Breast epithelium (tissue), 4 donors: ENCODE measurements at places on chromosomes 5 and 9. TPM values are rescaled to one million over a fixed set of nuclear protein-coding genes. Genes with fewer than 3 reads are reported as not detected.

Gene PTPN3
- 4.2 TPM for total RNA-seq

Gene CDX1
- not detected for total RNA-seq

Gene PTGER4
- total RNA-seq = 27.5 TPM

Gene LIFR
- total RNA-seq = 179 TPM

Gene SLC36A2
- not detected for total RNA-seq

Gene PLAC8L1
- not detected for total RNA-seq

Gene PCDHA6
- total RNA-seq = 2.6 TPM

DNA sequence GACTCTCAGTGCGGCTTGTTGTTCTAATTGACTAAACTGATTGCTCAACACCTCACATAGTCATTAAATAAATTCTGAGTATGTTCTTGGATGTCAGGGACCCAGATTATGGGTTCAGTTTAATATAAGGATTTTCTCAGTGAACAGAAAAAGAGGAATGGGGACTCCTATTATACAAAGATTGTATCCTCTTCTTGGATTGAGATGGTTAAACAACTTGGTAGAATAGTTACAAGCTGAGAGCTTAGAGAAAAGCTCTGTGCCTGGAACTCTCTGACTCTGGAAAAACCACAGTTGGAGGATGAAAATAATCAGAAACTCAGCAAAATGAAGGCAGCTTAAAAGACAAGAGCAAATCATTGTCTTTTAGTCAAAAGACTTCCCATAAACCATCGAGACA is 30.5 kb downstream of the ANKRA2 start:
- H3K4me1 ChIP-seq = no peaks in the 10 kb centered on the region
- H3K27me3 ChIP-seq = no peaks in the 10 kb centered on the region
- no peak overlapping the region for H3K27ac ChIP-seq
- no peak for DNase-seq
- no peak overlapping the region for H3K4me3 ChIP-seq
- H3K36me3 ChIP-seq = no peaks in the 10 kb centered on the region

GRCh38 chr9:126296687-126297086 is 29.9 kb upstream of the MVB12B start:
- H3K36me3 ChIP-seq = no peaks in the 10 kb centered on the region
- no peaks in the 10 kb centered on the region for H3K27me3 ChIP-seq
- no peak for DNase-seq
- no peaks in the 10 kb centered on the region for H3K4me1 ChIP-seq
- H3K27ac ChIP-seq = no peak overlapping the region

GRCh38 chr9:93258419-93258817 is 74.5 kb downstream of the WNK2 start:
- no peak overlapping the region for H3K27ac ChIP-seq
- no peaks in the 10 kb centered on the region for H3K36me3 ChIP-seq
- DNase-seq = no peak

DNA sequence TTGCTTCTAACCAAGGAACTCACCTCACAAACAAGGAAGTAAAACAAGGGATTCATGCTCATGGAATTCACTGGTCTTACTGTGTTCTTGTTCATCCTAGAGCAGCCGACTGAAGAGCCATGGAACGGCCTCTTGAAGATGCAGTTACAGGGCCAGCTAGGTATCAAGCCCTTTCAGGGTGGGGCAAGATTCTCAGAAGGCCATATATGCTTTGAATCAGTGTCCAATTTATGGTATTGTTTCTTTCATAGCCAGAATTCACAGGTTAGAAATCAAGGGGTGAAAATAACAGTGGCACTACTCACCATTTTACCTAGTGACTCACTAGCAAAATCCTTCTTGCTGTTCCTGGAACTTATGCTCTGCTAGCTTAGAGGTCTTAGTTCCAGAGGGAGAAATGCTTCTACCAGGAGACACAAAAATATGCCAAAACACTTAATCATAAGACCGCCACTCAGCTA is 159.5 kb upstream of the CDH10 start:
- no peak overlapping the region for H3K27ac ChIP-seq
- no peaks in the 10 kb centered on the region for H3K36me3 ChIP-seq
- H3K27me3 ChIP-seq = no peaks in the 10 kb centered on the region
- H3K4me3 ChIP-seq = no peak overlapping the region
- no peaks in the 10 kb centered on the region for H3K4me1 ChIP-seq

- no peaks in the 10 kb centered on the region for H3K36me3 ChIP-seq
- H3K27me3 ChIP-seq = no peaks in the 10 kb centered on the region
- DNase-seq = no peak
- H3K4me1 ChIP-seq = peaks cover 7% of the 10 kb centered on the region
These were observed 187.4 kb downstream of the FBXL7 start for GRCh38 chr5:15687401-15687800.

DNA sequence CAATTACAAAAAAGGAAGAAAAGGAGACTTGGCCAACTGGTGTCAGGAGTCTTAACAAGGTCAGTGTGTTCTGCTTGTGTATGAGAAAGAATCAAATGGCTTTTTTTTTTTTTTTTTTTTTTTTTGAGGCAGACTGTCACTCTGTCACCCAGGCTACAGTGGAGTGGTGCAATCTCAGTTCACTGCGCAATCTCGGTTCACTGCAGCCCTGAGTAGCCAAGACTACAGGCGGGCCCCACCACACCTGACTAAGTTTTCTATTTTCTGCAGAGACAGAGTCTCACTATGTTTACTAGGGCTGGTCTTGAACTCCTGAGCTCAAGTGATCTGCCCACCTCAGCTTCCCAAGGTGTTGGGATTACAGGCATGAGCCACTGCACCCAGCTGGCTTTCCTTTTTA is 3.1 kb upstream of the IL7R start:
- no peak overlapping the region for H3K27ac ChIP-seq
- H3K27me3 ChIP-seq = no peaks in the 10 kb centered on the region
- no peaks in the 10 kb centered on the region for H3K4me1 ChIP-seq
- no peak overlapping the region for H3K4me3 ChIP-seq
- DNase-seq = no peak
- no peaks in the 10 kb centered on the region for H3K36me3 ChIP-seq

GRCh38 chr9:127316586-127317323 is 52.2 kb downstream of the GARNL3 start:
- H3K27me3 ChIP-seq = no peaks in the 10 kb centered on the region
- no peak overlapping the region for H3K27ac ChIP-seq
- no peaks in the 10 kb centered on the region for H3K36me3 ChIP-seq
- DNase-seq = no peak

DNA sequence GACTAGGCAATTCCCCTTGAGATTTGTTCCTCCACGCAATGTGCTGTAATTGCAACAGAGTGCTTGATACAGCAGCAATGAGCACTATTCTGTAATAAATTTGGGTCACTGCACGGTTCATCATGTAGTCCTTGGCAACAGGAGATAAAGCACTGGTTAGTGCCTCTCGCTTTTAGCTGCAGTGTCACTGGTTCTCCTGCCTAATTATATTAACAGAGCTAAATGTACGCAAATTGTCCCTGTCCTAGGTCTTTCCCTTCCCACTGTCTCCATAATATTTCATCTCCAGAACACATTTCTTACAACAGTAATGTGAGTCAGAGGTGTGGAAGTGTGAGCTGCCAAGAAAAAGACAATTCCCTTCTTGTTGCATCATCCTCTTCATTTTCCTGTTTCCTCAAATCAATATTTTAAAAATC is 553.1 kb downstream of the ZNF608 start:
- no peaks in the 10 kb centered on the region for H3K4me1 ChIP-seq
- no peaks in the 10 kb centered on the region for H3K27me3 ChIP-seq
- no peak overlapping the region for H3K27ac ChIP-seq
- H3K36me3 ChIP-seq = no peaks in the 10 kb centered on the region

GRCh38 chr5:158553962-158554336 is 545.8 kb downstream of the EBF1 start:
- no peaks in the 10 kb centered on the region for H3K4me1 ChIP-seq
- DNase-seq = no peak

DNA sequence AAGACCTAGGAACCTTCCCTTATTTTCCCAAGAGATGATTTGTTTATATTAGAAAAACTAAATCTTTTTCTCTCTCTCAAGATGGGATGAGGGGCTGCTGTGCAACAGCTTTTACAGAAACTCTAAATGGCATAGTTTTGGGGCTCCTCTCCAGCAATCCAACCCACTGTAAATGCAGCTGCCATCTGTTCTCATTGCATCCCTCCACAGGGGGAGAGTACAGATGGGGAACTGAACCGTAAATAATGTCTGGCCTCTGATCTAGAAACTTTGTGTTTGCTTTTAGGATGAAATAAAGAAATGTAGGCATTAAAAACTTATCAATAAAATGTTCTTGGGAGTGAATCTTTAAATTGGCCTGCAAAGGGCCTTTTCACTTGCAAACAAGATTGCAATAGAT is 291.4 kb downstream of the MCTP1 start:
- no peaks in the 10 kb centered on the region for H3K4me1 ChIP-seq
- H3K36me3 ChIP-seq = no peaks in the 10 kb centered on the region
- H3K27ac ChIP-seq = no peak overlapping the region
- no peak overlapping the region for H3K4me3 ChIP-seq
- H3K27me3 ChIP-seq = no peaks in the 10 kb centered on the region

DNA sequence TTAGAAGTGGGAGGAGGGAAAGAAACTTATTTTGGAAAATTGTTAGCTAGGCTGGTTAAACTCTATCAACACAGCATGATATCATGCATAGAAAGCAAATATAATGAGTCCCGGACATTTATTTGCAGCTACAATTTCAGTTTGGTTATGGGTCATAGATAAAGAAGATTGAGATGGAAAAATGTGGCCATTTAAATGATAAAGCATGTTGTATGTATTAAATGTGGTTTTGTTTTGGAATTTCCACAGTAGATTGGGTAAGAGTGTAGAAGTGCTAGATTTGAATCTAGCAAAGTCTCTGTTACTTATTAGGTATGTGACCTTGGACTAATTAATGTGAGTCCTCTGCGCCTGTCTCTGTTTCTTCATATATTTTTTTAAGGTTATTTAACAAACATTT is 217.4 kb downstream of the KDM4C start:
- no peak overlapping the region for H3K27ac ChIP-seq
- no peaks in the 10 kb centered on the region for H3K4me1 ChIP-seq
- H3K27me3 ChIP-seq = no peaks in the 10 kb centered on the region
- no peak overlapping the region for H3K4me3 ChIP-seq
- no peaks in the 10 kb centered on the region for H3K36me3 ChIP-seq

DNA sequence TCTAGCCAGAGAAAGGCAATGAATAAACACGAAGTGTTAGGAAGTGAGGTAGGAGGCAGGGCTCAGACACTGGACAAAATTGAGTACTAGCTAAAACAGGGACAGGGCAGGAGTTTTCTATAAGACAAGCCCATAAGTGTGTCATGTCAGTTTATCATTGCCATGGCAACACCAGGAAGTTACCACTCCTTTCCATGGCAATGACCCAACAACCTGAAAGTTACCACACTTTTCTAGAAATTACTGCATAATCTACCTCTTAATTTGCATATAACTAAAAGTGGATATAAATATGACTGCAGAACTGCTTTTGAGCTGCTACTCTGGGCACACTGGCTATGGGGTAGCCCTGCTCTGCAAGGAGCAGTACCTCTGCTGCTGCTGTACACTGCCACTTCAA is 442.5 kb upstream of the COX7C start:
- H3K36me3 ChIP-seq = no peaks in the 10 kb centered on the region
- H3K4me1 ChIP-seq = no peaks in the 10 kb centered on the region

DNA sequence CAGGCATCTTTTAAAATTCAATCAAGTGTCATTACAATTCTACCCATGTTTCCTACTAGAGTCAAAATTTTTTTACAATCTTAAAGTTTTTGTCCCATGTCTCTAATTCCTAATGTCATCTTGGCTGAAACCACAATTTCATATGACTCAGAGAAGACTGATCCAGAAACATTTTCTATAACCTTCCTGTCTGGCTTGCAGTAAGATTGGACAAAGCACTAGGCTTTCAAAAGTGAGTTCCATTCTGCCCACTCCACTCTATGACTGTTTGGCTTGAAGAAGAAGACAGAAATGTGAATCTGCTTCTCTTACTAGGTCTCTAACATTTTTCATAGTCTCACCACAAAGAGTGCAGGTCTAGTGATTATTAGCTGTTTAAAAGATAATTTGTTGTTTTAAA is 88.8 kb downstream of the NR3C1 start:
- H3K36me3 ChIP-seq = no peaks in the 10 kb centered on the region
- no peak overlapping the region for H3K27ac ChIP-seq
- no peak overlapping the region for H3K4me3 ChIP-seq
- no peaks in the 10 kb centered on the region for H3K27me3 ChIP-seq
- H3K4me1 ChIP-seq = peaks cover 8% of the 10 kb centered on the region

DNA sequence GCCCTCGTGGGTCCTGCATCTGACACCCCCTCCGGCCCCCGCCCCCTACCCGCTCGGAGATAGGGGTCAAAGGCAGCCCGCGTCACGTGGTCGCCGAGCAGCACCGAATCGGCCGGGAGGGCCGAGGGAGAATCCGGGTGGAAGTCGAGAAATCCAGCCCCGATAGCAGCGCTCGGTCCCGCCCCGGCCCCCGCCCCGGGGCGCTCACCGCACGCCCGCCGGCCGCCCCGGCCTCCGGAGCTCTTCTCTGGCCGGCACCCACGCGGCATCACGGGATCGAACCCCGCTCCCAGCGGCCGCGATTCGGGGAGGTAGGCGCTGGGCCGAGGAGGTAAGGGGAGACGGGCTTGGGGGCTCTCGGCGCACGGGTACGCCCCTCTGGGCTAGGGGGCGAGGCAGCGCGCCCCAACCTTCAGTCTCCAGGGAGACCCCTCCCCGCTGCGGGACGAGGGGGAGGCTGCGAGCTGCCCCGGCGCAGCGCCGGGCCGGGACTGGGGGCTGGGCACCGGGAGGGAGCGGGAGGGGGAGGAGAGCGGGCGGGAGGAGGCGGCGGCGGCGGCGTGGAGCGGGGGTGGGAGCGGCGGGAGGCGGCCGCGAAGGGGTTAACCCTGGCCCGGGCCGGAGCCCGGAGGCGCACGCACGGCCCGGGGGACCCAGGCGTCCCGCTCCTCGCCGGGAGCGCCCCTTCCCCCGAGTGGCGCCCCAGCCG is 22.1 kb upstream of the NDST1 start:
- peak overlapping the region; percentile 97 for H3K4me3 ChIP-seq
- H3K27me3 ChIP-seq = no peaks in the 10 kb centered on the region
- no peaks in the 10 kb centered on the region for H3K36me3 ChIP-seq
- no peak for DNase-seq
- H3K27ac ChIP-seq = peak overlapping the region; percentile 98
- H3K4me1 ChIP-seq = peaks cover 31% of the 10 kb centered on the region

DNA sequence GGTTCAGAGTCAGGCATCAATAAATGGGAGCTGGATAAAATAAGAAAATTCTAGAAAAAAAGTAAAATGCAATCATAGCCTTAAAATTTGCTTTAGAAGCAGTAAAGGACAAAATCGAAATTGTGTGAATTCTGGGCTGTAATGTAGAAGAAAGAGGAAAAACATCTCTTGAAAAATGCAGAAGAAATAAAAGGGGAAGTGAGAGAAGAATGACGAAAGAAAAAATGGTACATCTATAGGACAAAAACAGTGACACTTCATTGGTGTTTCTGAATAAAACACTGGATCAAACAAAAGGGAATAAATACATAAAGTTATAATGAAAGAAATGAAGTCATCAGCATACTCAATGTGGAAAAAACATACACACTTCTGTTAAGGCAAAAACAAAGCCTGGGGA is 642.3 kb downstream of the ACTL7B start:
- H3K4me3 ChIP-seq = no peak overlapping the region
- H3K27ac ChIP-seq = no peak overlapping the region
- no peaks in the 10 kb centered on the region for H3K36me3 ChIP-seq
- DNase-seq = no peak
